ENCODE measurements at places on chromosomes 2 and 18. TPM values are rescaled to one million over a fixed set of nuclear protein-coding genes. Genes with fewer than 3 reads are reported as not detected.

DNA sequence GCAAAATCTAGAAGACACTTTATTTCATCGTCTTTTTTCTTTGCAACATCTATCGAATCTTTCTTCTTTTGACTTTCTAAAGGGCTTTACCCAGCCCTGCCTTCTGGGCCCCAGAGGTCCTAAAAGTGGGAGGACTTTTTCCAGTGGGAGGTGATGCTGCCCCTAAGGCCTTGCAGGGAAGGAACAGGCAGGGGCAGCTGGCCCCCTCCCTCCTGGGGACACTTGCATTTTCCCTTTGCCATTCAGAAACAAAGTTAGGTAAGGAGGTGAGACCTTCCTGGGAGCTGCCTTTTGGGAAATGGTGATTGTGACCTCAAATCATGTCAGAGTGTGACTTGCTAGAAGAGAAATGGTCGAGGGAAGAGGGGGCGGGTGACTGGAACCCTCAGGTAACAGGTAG is 132.7 kb downstream of the GLI2 start:
- H3K4me1 ChIP-seq = peaks cover 19% of the 10 kb centered on the region
- no peaks in the 10 kb centered on the region for H3K36me3 ChIP-seq
- no peak for DNase-seq
- no peaks in the 10 kb centered on the region for H3K27me3 ChIP-seq
- no peak overlapping the region for H3K27ac ChIP-seq

GRCh38 chr2:38076152-38076709 is 280 bp upstream of the CYP1B1 start:
- peak; percentile 91 for DNase-seq
- H3K27ac ChIP-seq = no peak overlapping the region
- H3K36me3 ChIP-seq = no peaks in the 10 kb centered on the region
- H3K4me1 ChIP-seq = peaks cover 3% of the 10 kb centered on the region

DNA sequence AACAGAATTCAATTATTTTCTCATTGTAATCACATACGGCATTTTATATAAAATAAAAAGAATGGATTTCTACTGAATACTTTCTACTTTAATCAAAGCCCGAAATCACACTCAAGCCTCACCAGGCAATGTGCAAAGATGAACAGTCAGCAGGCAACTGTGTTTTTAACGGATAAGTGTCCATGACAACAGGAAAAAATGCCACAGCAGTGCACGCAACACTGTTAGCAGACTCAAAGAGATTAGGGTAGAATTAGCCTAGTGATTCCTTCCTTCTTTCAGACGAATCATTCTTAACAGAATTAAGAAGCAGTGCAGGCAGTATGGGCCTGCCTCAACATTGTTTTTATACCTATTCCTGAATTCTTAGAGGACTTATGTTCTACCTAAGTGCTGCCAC is 135.6 kb downstream of the CDH2 start:
- no peaks in the 10 kb centered on the region for H3K36me3 ChIP-seq
- no peaks in the 10 kb centered on the region for H3K27me3 ChIP-seq
- peak; percentile 83 for DNase-seq
- H3K4me3 ChIP-seq = no peak overlapping the region
- H3K27ac ChIP-seq = peak overlapping the region; percentile 24

DNA sequence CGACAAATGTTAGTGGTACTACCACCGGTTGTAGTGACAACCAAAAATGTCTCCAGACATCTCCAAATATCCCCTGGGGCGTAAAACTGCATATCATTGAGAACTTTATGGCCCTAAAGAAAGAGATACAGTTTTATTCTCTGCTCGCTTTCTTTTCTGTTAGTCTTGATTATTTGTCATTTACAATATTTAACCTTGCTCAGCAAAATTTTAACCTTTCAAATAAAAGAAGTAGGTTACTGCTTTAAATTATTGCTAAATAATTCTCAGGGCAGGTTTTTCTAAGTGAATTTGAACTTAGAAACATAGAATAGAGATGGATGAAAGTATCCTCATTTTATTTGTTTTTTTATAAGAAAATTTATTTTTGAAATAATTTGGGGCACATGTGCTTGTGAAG is 67.9 kb downstream of the BMPR2 start:
- H3K27ac ChIP-seq = no peak overlapping the region
- H3K27me3 ChIP-seq = no peaks in the 10 kb centered on the region
- H3K36me3 ChIP-seq = no peaks in the 10 kb centered on the region
- no peaks in the 10 kb centered on the region for H3K4me1 ChIP-seq

GRCh38 chr2:170722301-170722700 is 7.2 kb downstream of the SP5 start:
- no peaks in the 10 kb centered on the region for H3K4me1 ChIP-seq
- H3K4me3 ChIP-seq = no peak overlapping the region
- H3K27ac ChIP-seq = no peak overlapping the region
- H3K27me3 ChIP-seq = peaks cover 26% of the 10 kb centered on the region
- H3K36me3 ChIP-seq = no peaks in the 10 kb centered on the region

DNA sequence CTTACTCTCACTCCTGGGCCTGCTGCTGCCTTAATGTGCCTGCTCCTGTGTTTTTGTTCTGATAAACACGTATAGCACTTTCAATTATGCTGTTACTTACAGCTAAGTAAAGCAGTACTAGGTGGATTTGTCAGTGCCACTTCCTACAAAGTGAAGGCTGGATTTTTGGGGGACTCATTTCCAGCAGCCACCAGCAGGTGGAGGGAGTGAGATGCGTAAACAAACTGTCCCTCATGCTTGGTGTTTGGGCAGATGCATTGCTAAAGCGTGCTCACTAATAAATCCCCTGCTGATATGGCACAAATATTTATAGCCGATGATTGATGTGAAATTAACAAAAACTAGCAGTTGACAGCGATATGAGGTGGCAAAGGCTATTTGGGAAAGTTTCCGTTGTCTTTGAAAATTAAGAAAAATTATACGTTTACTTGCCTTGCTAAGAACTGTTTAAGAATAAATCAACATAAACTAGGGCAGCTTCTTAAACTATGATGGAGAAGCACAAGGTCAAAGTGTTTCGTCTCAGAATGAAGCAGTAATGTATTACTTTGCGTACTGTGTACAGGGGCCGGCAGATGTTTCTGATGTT is 101.7 kb downstream of the AGAP1 start:
- no peaks in the 10 kb centered on the region for H3K36me3 ChIP-seq
- peak; percentile 86 for DNase-seq
- no peak overlapping the region for H3K4me3 ChIP-seq
- H3K27me3 ChIP-seq = no peaks in the 10 kb centered on the region
- no peaks in the 10 kb centered on the region for H3K4me1 ChIP-seq

GRCh38 chr2:45729753-45730512 is 78.5 kb downstream of the PRKCE start:
- no peaks in the 10 kb centered on the region for H3K36me3 ChIP-seq
- no peak overlapping the region for H3K4me3 ChIP-seq
- H3K27me3 ChIP-seq = no peaks in the 10 kb centered on the region
- peaks cover 10% of the 10 kb centered on the region for H3K4me1 ChIP-seq
- H3K27ac ChIP-seq = no peak overlapping the region

GRCh38 chr18:74178884-74179283 is 30.6 kb downstream of the TIMM21 start:
- H3K27ac ChIP-seq = no peak overlapping the region
- no peaks in the 10 kb centered on the region for H3K4me1 ChIP-seq
- DNase-seq = no peak
- no peaks in the 10 kb centered on the region for H3K27me3 ChIP-seq

GRCh38 chr2:48248251-48248933 is 281.6 kb upstream of the STON1 start:
- peak; percentile 30 for DNase-seq
- H3K27ac ChIP-seq = no peak overlapping the region
- no peaks in the 10 kb centered on the region for H3K36me3 ChIP-seq
- H3K4me3 ChIP-seq = no peak overlapping the region
- H3K27me3 ChIP-seq = no peaks in the 10 kb centered on the region

- H3K36me3 ChIP-seq = no peaks in the 10 kb centered on the region
- H3K4me1 ChIP-seq = no peaks in the 10 kb centered on the region
These were observed 12.0 kb upstream of the NTSR2 start for GRCh38 chr2:11681722-11682589.

DNA sequence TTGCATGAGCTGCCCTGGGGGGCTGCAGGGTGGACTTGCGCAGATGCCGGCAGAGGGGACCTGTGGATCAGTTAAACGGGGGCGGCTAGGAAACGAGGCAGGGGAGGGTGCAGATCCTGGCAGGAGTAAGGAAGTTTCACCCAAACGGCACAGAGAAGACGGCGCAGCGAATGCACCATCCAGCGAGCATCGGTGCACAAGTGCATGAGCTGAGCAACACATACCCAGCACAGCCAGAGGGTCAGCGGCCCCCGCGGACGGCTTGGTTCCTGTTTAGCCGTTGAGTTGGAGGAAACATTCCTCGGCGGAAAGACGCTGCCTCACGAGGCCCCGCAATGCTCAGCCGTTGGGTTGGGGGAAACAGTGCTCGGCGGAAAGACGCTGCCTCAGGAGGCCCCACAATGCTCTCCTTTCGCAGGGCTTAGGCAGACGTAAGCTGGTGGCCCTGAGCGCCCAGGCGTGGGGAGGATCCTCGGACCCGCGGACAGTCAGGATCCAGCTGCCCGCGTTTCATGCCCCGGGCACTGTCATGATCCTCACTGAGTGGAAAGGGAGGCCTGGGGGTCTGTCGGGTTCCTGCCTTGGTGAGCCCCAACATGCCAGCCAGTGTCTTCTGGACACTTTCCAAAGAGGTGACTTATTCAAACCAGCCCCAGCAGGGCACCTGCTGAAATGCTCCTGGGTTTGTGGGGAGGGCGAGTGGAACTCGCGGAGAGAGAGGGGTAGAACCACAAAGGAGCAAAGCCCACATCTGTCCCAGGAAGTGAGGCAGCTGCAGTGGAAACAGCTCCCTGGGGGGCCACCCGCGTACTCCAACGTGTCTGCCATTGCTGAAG is 86.3 kb downstream of the NDUFA10 start:
- no peak for DNase-seq
- no peaks in the 10 kb centered on the region for H3K27me3 ChIP-seq
- H3K4me3 ChIP-seq = no peak overlapping the region
- no peak overlapping the region for H3K27ac ChIP-seq
- H3K4me1 ChIP-seq = no peaks in the 10 kb centered on the region

DNA sequence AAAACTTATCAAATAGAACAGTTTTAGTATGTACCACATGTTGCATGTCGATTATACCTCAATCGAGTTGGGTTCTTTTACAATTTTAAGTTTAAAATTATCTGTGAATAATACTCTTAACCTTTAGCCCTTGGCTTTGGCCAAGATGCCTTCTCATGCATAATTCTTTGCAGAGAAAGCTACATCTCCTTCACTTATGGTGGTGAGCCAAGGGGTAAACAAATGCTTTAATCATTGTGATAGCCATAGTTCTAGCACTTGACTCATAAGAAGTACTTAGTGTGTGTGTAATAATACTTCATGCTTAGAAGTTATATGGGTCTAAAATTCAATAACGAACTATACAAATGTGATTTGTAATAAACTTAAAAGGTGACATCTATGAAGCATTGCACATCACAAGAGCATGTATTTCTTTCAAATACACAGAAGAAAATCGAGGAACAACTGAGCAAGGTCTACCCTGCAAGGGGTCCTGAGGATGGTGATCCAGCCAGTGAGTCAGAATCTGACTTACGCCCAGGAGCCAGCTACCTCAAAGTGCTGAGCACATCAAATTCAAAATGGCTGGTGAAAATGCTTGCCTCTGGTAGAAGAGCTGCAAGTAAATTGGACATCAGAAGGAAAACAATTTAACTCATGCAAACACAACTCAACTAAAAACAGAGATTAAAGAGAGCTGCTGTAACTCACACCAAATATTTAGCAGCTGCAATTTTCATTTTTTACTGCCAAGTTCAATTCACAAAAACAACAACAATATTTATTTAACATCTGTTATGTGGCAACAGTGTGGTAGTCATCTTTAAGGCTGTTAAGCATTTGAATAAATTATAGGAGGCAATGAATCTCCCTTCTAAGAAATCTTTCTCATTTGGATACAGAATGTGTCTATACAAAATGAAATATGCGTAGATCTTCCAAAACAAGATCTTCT is 23.8 kb upstream of the TTC39C start:
- no peaks in the 10 kb centered on the region for H3K27me3 ChIP-seq
- no peak for DNase-seq
- no peaks in the 10 kb centered on the region for H3K36me3 ChIP-seq
- no peak overlapping the region for H3K4me3 ChIP-seq
- H3K4me1 ChIP-seq = no peaks in the 10 kb centered on the region

DNA sequence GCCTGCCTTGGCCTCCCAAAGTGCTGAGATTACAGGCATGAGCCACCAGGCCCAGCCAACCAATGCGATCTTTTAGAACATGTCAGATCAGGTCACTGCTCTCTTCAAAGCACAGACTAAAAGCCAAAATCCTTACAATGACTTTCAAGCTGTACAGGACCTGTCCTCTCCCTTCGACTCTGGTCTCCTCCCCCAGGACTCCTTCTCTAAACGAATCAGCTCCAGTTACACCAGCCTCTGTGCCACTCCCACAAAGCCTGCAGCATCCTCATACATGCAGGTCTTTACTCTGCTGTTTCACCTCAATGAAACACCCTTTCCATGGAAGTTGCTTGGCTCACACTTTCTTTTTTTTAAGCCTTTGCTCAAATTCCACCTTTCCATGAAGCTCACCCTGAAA is 436.0 kb downstream of the METTL4 start:
- H3K27me3 ChIP-seq = no peaks in the 10 kb centered on the region
- H3K4me3 ChIP-seq = no peak overlapping the region
- no peaks in the 10 kb centered on the region for H3K4me1 ChIP-seq
- no peaks in the 10 kb centered on the region for H3K36me3 ChIP-seq

GRCh38 chr2:66490588-66491001 is 55.7 kb downstream of the MEIS1 start:
- peaks cover 9% of the 10 kb centered on the region for H3K36me3 ChIP-seq
- H3K27ac ChIP-seq = peak overlapping the region; percentile 95
- no peaks in the 10 kb centered on the region for H3K27me3 ChIP-seq
- H3K4me1 ChIP-seq = peaks cover 65% of the 10 kb centered on the region
- DNase-seq = peak; percentile 64

BOK gene
- total RNA-seq = 47.5 TPM

KLHL30 gene
- total RNA-seq = 31.7 TPM

SEC11C gene
- 11.6 TPM for total RNA-seq

HOXD12 gene
- total RNA-seq = not detected

LYPD1 gene
- 2.3 TPM for total RNA-seq

ASAP2 gene
- total RNA-seq = 12.8 TPM

DNPEP gene
- 67.2 TPM for total RNA-seq

ZNF385B gene
- total RNA-seq = 3.0 TPM

KCNE4 gene
- 0.21 TPM for total RNA-seq

ALK gene
- total RNA-seq = 0.88 TPM

ATP6V1B1 gene
- total RNA-seq = 3.0 TPM

PLCD4 gene
- 1.6 TPM for total RNA-seq

Data from cardiac muscle cell (in vitro differentiated cells and primary cell).